ENCODE measurements at places on chromosomes 13 and 19. TPM values are rescaled to one million over a fixed set of nuclear protein-coding genes. Genes with fewer than 3 reads are reported as not detected.

SAE1 gene
- 174 TPM for total RNA-seq

IL4I1 gene
- total RNA-seq = 8.2 TPM

ZNF69 gene
- 10.3 TPM for total RNA-seq

OR7D2 gene
- not detected for total RNA-seq

CYP2A6 gene
- total RNA-seq = not detected

FFAR2 gene
- not detected for total RNA-seq

PSG1 gene
- total RNA-seq = not detected

SCAF1 gene
- total RNA-seq = 137 TPM

GRCh38 chr19:17303940-17304267 lies 679 bp upstream of the ABHD8 start:
- peaks cover 30% of the 10 kb centered on the region for H3K36me3 ChIP-seq
- peak overlapping the region; percentile 58 for H3K4me3 ChIP-seq
- H3K4me1 ChIP-seq = peaks cover 17% of the 10 kb centered on the region
- no peak for DNase-seq

DNA sequence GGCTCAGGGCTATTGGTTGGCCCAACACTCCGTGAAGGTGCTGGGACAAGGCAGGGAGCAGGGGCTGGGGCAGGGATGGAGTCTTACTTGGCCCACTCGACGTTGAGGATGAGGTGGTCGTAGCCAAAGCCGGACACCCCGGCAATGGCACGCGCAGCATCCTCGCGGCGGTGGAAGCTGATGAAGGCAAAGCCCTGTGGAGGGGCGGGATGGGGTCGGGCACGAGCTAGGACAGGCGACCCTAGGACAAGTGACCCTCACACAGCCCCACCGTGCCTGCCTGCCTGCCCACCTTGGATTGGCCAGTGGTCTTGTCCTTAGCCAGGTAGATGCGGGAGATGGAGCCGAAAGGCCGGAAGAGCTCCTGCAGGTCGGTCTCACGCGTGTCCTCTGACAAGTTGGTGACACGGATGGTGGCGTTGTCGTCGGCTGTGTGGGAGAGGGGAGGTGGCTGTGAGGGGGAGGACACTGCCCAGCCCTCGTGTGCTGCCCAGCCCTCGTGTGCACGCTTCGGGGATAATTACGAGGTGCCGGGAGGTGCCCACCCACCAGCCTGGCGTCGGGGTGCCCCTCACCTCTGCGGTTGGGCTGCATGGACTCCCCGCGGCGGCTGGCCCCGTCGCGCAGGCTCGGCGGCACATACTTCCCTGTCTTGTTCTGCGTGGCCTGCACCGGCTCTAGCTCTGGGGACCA lies 4.0 kb downstream of the P2RY11 start:
- H3K4me1 ChIP-seq = peaks cover 4% of the 10 kb centered on the region
- no peak overlapping the region for H3K4me3 ChIP-seq
- no peaks in the 10 kb centered on the region for H3K27me3 ChIP-seq

GRCh38 chr13:114063545-114064449 lies 68.6 kb downstream of the RASA3 start:
- no peak overlapping the region for H3K27ac ChIP-seq
- H3K27me3 ChIP-seq = no peaks in the 10 kb centered on the region
- no peaks in the 10 kb centered on the region for H3K36me3 ChIP-seq
- peak overlapping the region; percentile 51 for H3K4me3 ChIP-seq

DNA sequence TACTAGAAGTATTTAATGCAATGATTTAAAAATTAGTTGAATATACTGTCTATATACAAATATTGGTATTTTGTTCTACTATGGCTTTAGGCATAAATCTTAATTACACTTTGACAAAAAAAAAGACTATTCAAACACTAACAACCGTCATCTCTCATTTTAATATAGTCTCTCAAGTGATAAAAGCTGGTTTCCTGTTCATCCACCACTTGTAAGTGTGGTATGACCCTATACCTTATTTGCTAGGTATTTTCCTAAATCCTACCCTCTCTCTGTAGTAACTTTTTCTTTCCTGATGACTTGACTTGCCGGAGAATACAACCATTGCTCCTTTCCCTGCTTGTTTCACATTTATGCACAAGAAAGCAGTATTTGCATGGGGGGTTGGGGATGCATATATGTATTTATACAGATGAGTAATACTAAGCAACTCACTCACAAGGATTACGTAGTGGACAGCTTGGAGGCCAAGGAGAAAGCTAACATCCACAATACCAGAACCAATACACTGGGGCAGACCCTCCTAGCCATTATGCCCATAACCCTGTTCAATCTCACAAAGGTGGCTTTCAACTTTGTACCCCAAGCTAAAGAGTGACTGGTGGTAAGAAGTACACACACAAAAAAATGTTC lies 12.7 kb upstream of the EFNB2 start:
- DNase-seq = no peak
- no peaks in the 10 kb centered on the region for H3K4me1 ChIP-seq
- no peak overlapping the region for H3K4me3 ChIP-seq
- H3K27me3 ChIP-seq = no peaks in the 10 kb centered on the region
- no peaks in the 10 kb centered on the region for H3K36me3 ChIP-seq

- H3K27me3 ChIP-seq = peaks cover 98% of the 10 kb centered on the region
- no peak overlapping the region for H3K4me3 ChIP-seq
- DNase-seq = no peak
Observed at GRCh38 chr19:46060012-46060411, 19.2 kb upstream of the IGFL4 start.

- H3K27ac ChIP-seq = no peak overlapping the region
- peaks cover 36% of the 10 kb centered on the region for H3K36me3 ChIP-seq
- H3K4me3 ChIP-seq = no peak overlapping the region
Observed at GRCh38 chr19:15404780-15405211, 14.0 kb downstream of the AKAP8L start.

DNA sequence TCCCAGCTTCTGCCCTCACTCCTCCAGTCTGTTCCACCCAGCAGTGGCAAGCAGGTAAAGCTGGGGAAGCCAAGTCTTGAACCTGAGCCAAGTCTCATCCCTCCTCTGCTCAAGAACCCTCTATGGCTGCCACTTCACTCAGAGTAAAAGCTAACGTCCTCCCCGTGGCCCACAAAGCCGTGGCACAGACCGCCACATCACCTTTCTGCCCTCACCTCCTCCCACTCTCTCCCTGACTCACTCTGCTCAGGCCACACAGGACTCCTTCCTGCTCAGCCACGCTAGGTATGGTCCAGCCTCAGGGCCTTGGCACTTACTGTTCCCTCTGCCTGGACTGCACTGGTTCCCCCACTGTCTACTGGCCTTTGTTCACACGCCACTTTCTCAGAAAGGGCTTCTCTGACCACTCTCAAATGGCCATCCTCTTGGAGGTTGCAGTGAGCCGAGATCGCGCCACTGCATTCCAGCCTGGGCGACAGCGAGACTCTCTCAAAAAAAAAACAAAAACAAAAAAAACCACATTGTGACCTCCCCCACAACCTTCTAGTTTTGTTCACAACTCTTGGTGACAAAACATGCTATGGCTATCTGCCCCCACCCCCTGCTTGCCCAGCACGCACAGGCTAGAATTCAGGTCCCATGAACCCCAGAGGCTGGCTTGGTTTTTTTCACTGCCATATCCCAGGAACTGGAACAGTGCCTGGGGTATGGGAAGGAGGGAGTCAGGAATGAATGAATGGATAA lies 15.8 kb downstream of the NDUFB7 start:
- H3K4me3 ChIP-seq = peak overlapping the region; percentile 24
- H3K36me3 ChIP-seq = peaks cover 3% of the 10 kb centered on the region
- H3K27ac ChIP-seq = peak overlapping the region; percentile 56
- H3K4me1 ChIP-seq = peaks cover 1% of the 10 kb centered on the region
- no peaks in the 10 kb centered on the region for H3K27me3 ChIP-seq

- peaks cover 93% of the 10 kb centered on the region for H3K36me3 ChIP-seq
- no peak overlapping the region for H3K4me3 ChIP-seq
- H3K27me3 ChIP-seq = no peaks in the 10 kb centered on the region
- peak overlapping the region; percentile 58 for H3K27ac ChIP-seq
- H3K4me1 ChIP-seq = peaks cover 16% of the 10 kb centered on the region
Observed at GRCh38 chr19:35260694-35261304, 8.0 kb upstream of the USF2 start.

- H3K36me3 ChIP-seq = no peaks in the 10 kb centered on the region
- no peaks in the 10 kb centered on the region for H3K4me1 ChIP-seq
- no peak overlapping the region for H3K4me3 ChIP-seq
- DNase-seq = no peak
Observed at GRCh38 chr13:50893211-50893852, 16.3 kb upstream of the RNASEH2B start.

DNA sequence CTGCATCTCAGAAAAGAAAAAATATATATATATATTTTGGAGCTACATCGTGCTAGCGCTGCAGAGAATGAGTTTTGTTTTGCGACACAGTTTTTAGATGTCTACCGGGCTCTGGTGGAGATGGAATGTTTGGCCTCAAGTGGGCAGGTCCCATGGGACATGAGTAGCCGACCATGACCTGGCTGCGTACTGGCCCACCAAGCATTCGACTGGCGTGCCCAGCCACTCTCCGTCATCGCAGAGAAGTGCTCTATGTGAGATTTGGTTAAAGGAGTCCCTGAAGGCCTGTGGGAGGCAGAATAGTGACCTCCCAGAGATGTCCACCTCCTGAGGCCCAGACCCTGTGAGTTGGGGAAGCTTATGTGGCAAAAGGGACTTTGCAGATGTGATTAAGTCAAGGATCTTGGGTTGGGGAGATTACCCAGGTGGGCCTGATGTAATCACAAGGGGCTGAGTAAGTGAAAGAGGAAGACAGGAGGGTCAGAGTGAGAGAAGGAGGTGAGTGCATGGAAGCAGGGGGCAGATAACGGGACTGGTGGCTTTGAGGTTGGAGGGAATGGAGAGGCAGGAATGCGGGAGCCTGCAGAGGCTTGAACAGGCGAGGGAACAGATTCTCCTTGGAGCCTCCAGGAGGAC lies 821 bp upstream of the LILRB4 start:
- H3K4me1 ChIP-seq = no peaks in the 10 kb centered on the region
- H3K36me3 ChIP-seq = no peaks in the 10 kb centered on the region
- H3K27ac ChIP-seq = no peak overlapping the region
- H3K27me3 ChIP-seq = peaks cover 72% of the 10 kb centered on the region

GRCh38 chr13:48220981-48221685 lies 11.9 kb upstream of the ITM2B start:
- H3K27ac ChIP-seq = no peak overlapping the region
- H3K36me3 ChIP-seq = no peaks in the 10 kb centered on the region
- no peak for DNase-seq

GRCh38 chr13:28120317-28120716 lies 18.0 kb upstream of the PAN3 start:
- no peak overlapping the region for H3K4me3 ChIP-seq
- DNase-seq = no peak
- no peaks in the 10 kb centered on the region for H3K27me3 ChIP-seq
- H3K4me1 ChIP-seq = no peaks in the 10 kb centered on the region
- no peaks in the 10 kb centered on the region for H3K36me3 ChIP-seq

DNA sequence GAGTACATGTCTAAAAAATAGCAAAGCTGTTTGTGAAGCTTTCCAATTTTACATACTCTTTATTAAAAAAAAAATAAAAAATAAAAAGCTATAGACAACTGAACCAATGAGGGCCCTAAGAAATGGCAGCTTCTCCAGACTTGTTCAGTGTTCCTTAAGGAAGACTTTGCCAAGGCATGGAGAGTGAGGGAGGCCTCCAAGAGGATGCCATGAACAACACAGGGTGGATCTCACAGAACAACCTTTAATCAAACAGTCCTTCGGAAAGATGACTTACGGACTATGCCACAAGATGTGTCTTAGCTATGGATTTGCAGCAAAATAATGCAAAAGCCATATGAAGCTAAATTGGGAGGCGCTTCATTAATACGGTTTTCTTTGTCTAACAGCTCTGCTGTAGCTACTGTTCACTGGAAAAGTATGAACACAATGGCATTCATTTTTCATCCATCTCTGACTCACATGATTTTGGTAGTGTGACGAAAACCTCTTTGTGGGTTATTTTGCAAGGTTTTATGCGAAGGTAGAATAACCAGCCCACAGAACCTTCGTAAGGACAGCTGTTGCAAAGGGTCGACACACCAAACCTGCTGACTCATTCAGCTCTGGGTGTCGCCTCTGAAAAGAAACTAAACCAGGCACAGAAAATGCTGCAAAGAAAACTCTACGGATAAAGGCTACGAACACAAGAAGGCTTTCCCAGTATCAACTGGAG lies 27.7 kb downstream of the EFNB2 start:
- peaks cover 5% of the 10 kb centered on the region for H3K36me3 ChIP-seq
- no peak overlapping the region for H3K4me3 ChIP-seq
- no peaks in the 10 kb centered on the region for H3K27me3 ChIP-seq
- no peak overlapping the region for H3K27ac ChIP-seq
- H3K4me1 ChIP-seq = no peaks in the 10 kb centered on the region
- no peak for DNase-seq

DNA sequence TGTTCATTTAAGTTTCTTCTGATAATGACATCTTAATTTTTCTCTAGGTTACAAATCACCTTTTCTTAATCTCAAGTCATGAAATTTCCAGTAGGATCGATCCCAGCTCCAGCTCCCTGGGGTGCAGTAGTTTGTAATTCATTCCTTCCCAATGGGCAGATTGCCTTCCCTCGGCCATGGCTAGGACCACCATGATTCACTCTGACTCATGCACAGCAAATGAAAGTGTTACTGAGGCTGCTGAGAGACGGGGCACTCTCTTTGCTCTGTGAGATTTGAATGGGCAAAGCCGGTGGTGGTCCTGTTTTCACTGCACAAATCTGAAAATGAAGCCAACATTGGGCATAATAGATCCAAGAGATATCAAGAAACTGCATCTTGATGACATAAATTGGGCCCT lies 202.8 kb upstream of the IRS2 start:
- H3K27ac ChIP-seq = no peak overlapping the region
- no peaks in the 10 kb centered on the region for H3K36me3 ChIP-seq
- H3K4me1 ChIP-seq = no peaks in the 10 kb centered on the region
- no peak for DNase-seq
- H3K27me3 ChIP-seq = no peaks in the 10 kb centered on the region

- no peak overlapping the region for H3K4me3 ChIP-seq
- H3K36me3 ChIP-seq = no peaks in the 10 kb centered on the region
- H3K27me3 ChIP-seq = no peaks in the 10 kb centered on the region
- H3K4me1 ChIP-seq = no peaks in the 10 kb centered on the region
Observed at GRCh38 chr13:26246154-26246553, 7.8 kb upstream of the CDK8 start.

GRCh38 chr13:110551284-110551683 lies 10.2 kb downstream of the RAB20 start:
- H3K27me3 ChIP-seq = no peaks in the 10 kb centered on the region
- H3K27ac ChIP-seq = peak overlapping the region; percentile 36
- peaks cover 15% of the 10 kb centered on the region for H3K36me3 ChIP-seq
- H3K4me1 ChIP-seq = peaks cover 13% of the 10 kb centered on the region
- no peak for DNase-seq
- no peak overlapping the region for H3K4me3 ChIP-seq
